Panc1 (cell line): ENCODE measurements at places on chromosomes 4 and X.

DNA sequence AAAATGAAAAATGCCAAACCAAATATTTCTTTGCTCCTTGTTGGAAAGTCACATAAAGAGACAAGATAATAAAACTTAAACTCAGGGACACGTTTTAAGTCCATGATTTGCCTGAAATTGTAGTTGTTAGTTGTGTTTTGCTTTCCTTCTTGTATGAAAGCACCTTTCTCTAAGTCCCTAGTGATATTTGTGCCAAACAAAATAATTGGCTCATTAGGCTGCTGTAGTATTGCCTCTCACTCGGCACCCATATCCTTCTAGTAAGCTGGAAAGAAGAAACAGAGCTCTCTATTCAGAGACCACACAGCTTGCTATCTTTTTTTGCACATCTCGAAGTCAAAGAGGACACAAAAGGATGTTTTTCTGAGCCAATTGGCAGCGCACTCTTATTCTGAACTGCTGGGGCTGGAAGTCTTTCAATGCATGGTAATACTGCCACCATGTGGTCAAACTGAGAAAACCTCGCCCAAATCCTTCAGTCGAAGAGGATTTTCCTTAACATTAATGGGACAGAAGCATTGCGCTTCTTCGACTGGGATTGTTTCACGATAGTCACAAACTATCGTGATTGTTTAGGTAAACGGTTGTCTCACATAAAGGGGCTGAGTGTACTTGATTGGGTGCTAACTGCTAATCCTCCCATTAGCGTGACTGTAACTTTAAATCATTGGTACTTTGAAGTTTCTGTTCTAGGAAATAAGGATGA, 571.9 kb upstream of the LCORL start:
- peak; percentile 56 for DNase-seq

GRCh38 chr4:125904802-125905201, 590.0 kb downstream of the FAT4 start:
- no peak for DNase-seq

DNA sequence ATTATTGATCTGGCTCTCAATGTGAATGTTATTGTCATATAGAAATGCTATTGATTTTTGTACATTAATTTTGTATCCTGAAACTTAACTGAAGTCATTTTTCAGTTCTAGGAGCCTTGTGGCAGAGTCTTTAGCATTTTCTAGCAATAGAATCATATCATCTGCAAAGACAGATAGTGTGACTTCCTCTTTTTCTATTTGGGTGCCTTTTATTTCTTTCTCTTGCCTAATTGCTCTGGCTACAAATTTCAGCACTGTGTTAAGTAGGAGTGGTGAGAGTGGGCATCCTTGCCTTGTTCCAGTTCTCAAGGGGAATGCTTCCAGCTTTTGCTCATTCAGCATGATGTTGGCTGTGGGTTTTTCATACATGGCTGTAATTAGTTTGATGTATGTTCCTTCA, 102.7 kb downstream of the SH3BGRL start:
- DNase-seq, result no peak

GRCh38 chr4:109412776-109413175, 20.8 kb upstream of the SEC24B start:
- no peak for DNase-seq

- no peak for DNase-seq
These were observed 31.4 kb upstream of the SLC25A31 start for GRCh38 chr4:127698789-127699200.

DNA sequence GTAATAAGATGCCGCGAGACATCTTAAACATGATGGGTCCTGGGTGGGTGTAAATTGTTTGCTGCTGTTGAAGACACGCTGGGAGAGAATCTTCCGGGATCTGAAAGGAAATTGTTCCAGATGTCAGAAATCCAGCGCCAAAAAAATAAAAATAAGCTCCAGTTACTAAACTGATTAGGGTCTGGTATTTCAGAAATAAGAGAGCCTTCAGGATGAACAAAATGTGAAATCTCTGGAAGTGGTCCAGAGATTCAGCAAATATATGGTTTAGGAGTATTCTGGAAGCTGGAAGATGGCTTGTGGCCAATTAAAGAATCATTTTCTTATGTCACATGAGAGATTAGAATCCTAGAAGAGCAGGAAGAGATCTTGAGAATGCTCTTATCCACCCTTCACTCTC, 75.8 kb upstream of the NHS start:
- DNase-seq, result no peak

DNA sequence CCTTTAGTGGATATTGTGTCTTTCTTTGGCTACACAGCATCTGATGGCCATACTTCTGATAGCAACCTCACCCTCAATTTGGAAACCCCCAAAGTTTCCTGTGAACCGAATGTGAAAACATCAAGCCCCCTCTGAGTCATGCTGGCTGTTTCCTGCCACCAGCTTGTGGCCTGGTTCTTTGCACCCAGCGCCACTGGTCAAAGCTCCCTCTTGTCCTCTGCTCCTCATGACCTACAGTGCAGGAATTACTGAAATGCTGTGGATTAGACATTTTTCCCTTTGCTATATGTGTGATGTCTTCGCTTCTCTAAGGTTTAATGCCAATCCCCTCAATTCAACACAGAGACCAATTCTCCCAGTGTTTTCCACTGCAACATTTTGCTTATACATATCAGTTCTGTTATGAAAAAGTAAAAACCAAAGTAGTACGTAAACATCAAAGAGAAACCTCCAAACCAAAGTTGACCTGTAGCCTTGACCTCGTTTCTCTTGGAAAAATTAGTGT, 224.0 kb upstream of the TENM3 start:
- no peak for DNase-seq
